ENCODE measurements at places on chromosomes 11 and 22.
A peak's percentile ranks its signal among the peaks of the same experiment; 100 is the strongest.

DNA sequence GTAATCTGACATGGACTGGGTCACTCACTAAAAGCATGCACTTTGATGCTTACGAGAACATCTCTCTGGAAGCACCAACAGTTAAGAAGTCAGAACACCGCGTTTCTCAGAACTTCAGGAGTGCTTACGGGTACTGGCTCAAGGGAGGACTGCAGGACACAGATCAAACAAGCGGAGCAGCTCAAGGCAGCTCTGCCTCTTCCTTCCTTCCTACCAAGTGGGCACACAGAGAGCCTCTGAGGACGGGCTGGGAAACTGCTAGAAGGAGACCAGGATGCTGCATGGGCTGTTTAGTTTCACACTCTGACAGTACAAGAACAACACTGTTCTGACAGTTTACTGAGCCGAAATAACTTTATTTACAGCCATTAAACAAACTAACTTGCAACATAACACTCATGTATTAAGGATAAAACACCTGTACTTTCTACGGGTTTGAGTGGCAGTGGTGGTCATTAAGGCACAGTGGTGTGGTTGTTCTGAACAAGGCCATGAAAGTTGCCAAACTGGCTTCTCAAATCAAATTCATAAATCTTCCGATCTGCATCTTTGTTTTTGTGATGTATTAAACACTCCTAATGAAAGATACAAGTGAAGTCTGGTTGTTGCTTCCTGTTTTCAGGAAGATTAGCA is 37.5 kb downstream of the ARFGAP3 start:
- H3K27ac ChIP-seq = no peak overlapping the region
- H3K4me1 ChIP-seq = peaks cover 5% of the 10 kb centered on the region
- H3K36me3 ChIP-seq = peaks cover 7% of the 10 kb centered on the region
- no peak overlapping the region for H3K4me3 ChIP-seq
- DNase-seq = no peak
- no peaks in the 10 kb centered on the region for H3K27me3 ChIP-seq

GRCh38 chr11:95307286-95307685 is 76.3 kb upstream of the SESN3 start:
- H3K27ac ChIP-seq = no peak overlapping the region
- H3K4me3 ChIP-seq = no peak overlapping the region
- no peak for DNase-seq
- H3K4me1 ChIP-seq = peaks cover 12% of the 10 kb centered on the region
- no peaks in the 10 kb centered on the region for H3K27me3 ChIP-seq
- peaks cover 2% of the 10 kb centered on the region for H3K36me3 ChIP-seq

GRCh38 chr11:118088531-118088930 is 1.8 kb upstream of the SMIM35 start:
- H3K36me3 ChIP-seq = peaks cover 2% of the 10 kb centered on the region
- H3K27me3 ChIP-seq = peaks cover 25% of the 10 kb centered on the region
- peaks cover 3% of the 10 kb centered on the region for H3K4me1 ChIP-seq
- DNase-seq = no peak

DNA sequence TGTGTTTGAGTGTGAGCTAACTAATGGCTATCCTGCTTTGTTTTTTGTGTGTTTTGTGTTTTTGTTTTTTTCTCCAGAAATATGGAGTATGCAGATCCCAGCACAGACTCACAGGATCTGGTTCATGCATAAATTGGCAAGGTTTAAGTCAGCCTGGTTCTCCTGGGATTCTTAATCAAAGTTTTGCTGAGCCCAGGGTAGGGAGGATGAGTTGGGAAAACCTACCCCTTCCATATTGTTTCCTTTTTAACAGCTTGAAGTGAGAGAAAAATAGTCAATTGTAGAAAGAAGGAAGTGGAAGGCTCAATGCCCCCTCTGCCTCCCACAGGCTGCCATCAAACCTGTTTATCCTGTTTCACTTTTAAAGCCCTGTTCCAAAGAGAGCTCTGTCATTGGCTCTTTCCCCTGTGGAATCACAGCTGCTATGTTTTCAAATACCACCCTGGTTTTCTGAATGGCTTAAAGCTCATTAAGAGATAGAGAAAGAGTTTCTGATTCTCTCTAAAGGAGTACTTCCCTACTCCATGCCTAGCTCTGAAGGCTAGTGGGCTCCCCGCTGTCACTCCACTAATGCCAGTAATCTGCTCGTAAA is 23.4 kb upstream of the CADM1 start:
- H3K27me3 ChIP-seq = no peaks in the 10 kb centered on the region
- no peaks in the 10 kb centered on the region for H3K4me1 ChIP-seq
- no peak overlapping the region for H3K4me3 ChIP-seq
- no peak for DNase-seq
- no peaks in the 10 kb centered on the region for H3K36me3 ChIP-seq

DNA sequence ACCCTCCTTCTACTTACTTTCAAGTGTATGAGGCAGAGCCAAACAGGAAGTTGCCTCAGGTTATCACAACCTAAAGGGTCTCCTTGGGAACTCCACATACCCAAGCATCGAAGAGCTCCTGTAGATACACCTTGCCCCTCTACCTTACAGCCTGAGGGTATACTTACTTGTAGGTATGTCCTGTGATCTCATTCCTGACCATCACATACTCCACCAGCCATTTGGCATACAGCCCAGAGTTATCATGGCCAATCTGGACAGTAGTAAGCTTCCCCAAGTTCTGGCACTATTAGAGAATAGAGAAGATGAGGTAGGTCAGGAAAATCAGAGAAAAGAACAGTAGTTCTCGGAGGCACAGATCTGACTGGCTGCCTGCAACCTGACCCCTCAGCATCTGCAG is 53.4 kb upstream of the SCUBE2 start:
- peaks cover 20% of the 10 kb centered on the region for H3K36me3 ChIP-seq
- peak overlapping the region; percentile 14 for H3K27ac ChIP-seq
- no peaks in the 10 kb centered on the region for H3K27me3 ChIP-seq
- no peak for DNase-seq
- H3K4me1 ChIP-seq = peaks cover 18% of the 10 kb centered on the region

GRCh38 chr11:96098511-96099241 is 174.8 kb upstream of the MTMR2 start:
- H3K27ac ChIP-seq = peak overlapping the region; percentile 69
- no peaks in the 10 kb centered on the region for H3K36me3 ChIP-seq
- no peak for DNase-seq
- H3K4me3 ChIP-seq = no peak overlapping the region

DNA sequence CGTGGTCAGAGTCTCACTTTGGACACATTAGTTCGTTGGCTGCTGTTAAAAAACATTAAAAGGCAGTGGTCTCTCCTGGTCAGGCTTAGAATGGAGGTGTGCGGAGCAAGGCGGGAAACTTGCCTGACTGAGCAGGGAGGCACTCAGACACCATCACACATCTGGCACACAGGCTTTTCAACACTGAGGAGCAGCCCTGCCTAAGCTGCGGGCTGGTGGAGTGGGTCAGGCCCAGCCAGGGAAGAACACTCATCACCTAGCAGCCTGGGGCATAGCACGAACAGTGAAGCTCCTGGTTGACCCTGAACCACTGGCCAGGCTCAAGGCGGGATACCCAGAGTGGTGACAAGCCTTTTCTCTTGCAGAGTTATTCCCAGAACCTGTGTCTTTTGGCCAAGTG is 4.2 kb downstream of the KAT5 start:
- no peaks in the 10 kb centered on the region for H3K27me3 ChIP-seq
- H3K36me3 ChIP-seq = peaks cover 11% of the 10 kb centered on the region
- DNase-seq = no peak
- no peak overlapping the region for H3K27ac ChIP-seq
- no peak overlapping the region for H3K4me3 ChIP-seq
- peaks cover 44% of the 10 kb centered on the region for H3K4me1 ChIP-seq

- H3K4me1 ChIP-seq = no peaks in the 10 kb centered on the region
- DNase-seq = no peak
Measured at GRCh38 chr11:9808943-9809342, 145.1 kb downstream of the SWAP70 start.

DNA sequence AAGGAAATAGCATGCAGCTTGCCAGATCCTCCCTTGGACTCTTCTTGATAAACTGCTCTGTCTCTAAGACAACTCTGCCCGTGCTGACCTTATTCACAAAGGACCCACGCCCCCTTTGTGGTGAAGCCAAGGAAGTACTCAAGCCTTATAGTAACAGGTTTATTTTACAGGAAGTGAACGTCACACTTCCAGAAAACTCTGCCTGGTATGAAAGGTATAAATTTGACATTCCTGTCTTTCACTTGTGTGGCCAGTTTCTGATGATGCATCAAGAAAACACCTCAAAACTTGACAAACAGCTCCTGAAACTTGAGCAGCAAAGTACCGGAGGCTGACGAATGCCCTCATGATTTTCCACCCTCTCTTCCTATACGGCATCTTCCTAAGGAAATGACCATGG is 12.5 kb upstream of the PELI3 start:
- peaks cover 20% of the 10 kb centered on the region for H3K4me1 ChIP-seq
- peaks cover 7% of the 10 kb centered on the region for H3K27me3 ChIP-seq
- no peak overlapping the region for H3K27ac ChIP-seq
- H3K36me3 ChIP-seq = no peaks in the 10 kb centered on the region
- H3K4me3 ChIP-seq = no peak overlapping the region
- no peak for DNase-seq

GRCh38 chr11:132631989-132632388 is 900.3 kb downstream of the OPCML start:
- no peak for DNase-seq
- no peaks in the 10 kb centered on the region for H3K36me3 ChIP-seq
- H3K4me1 ChIP-seq = no peaks in the 10 kb centered on the region
- peaks cover 7% of the 10 kb centered on the region for H3K27me3 ChIP-seq
- no peak overlapping the region for H3K27ac ChIP-seq

DNA sequence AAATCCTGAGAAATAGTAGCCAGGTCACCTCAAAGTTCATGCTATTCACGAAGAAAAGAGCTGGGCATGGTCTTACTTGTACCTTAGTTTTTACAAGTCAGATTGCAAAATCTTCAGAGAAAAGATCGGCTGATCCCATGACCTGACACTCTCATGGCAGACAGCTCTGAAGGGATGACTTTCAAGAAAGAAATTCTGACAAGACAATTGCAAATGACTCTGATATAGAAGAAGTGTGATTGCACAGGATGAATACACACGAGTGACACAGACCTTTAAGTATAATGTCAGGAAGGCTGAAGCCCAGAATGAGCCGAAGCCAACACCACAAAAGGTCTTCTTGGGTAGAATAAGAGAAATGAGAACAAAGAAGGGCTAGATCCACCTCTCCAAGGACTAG is 59.4 kb upstream of the DRD2 start:
- H3K4me3 ChIP-seq = no peak overlapping the region
- H3K27ac ChIP-seq = no peak overlapping the region
- DNase-seq = no peak
- H3K27me3 ChIP-seq = peaks cover 58% of the 10 kb centered on the region
- H3K36me3 ChIP-seq = no peaks in the 10 kb centered on the region

GRCh38 chr11:99419991-99420390 is 399.2 kb downstream of the CNTN5 start:
- H3K36me3 ChIP-seq = no peaks in the 10 kb centered on the region
- H3K27me3 ChIP-seq = no peaks in the 10 kb centered on the region
- no peak for DNase-seq
- no peak overlapping the region for H3K27ac ChIP-seq
- no peaks in the 10 kb centered on the region for H3K4me1 ChIP-seq

DNA sequence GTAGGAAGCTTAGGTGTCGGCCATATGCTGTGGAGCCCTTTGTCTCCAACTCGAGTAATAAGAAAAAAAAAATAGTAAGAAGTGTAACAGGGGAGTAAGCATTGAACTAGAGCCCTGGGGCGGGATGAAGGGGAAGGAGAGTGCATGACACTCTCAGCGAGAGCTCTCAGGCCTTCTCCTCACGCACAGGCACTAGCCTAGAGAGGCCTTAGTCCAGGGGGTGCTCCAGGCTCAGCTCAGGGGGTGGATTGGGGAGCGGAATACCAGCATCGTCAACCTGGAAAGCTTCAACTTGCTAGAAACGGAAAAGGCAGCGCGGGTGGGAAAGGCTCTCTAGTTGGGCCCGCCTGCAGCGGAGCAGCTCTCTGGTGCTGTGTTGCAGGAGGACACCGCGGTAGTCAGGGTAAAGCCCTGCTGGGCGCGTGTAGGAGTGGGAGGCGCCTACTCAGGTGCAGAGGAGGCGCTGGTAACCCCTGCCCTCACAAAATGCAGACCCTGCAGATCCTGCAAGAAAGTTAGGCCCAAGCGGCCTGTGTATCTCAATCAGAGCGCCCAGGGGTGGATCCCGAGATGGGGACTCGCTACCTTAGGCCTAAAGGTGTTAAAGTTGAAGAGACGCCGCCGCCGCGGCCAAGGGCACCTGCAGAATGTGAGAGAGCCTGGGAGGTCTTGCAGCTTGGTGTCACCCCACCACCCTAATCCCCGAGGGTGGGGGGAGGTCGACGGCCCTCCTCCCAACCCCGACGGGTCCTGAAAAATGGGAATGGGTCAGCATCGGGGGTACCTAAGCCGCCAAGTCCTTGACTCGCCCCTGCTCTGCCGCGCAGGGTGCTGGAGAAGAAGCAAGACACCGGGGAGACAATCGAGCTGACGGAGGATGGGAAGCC is 2.8 kb downstream of the SLC17A6 start:
- peaks cover 3% of the 10 kb centered on the region for H3K36me3 ChIP-seq
- peaks cover 9% of the 10 kb centered on the region for H3K4me1 ChIP-seq
- peaks cover 74% of the 10 kb centered on the region for H3K27me3 ChIP-seq
- H3K27ac ChIP-seq = no peak overlapping the region
- no peak overlapping the region for H3K4me3 ChIP-seq
- DNase-seq = no peak

DNA sequence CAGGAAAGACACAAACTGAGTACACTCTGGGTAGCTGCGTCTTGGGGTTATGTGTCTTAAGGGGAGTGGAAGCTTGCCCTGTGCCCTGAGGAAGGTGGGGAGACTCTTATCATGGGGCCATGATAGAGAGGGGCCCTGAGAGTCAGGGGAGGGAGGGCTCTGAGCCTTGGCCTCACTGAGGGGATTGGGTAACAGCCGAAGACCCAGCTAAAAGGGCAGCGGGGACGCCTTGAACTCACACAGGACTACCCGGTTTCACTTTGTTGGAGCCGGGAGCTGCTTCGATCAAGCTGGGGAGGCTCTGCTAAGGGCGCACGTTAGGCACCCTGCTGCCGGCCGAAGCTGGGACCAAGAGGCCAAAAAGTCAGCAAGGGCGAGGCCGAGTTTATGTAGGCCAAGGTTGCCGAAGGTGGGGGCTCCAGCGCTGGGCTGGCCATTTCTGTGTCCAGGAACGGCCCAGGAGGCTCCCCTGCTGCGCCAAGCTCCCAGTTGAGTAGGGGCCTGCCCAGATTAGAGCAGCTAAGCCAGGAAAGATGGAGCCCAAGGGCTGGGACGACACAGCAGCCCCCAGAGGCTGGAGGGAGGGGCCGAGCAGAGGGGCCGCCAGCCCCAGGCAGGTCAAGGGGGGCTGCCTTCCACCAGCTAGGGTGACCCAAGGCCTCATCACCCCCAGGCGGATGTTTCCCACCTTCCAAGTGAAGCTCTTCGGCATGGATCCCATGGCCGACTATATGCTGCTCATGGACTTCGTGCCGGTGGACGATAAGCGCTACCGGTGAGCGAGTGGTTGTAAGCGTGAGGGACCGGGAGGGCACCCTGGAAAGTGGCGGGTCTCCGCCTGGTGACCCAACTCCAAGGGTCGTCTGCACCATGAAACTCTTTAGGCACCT is 2.2 kb downstream of the TBX1 start:
- no peak overlapping the region for H3K4me3 ChIP-seq
- H3K27ac ChIP-seq = no peak overlapping the region
- peaks cover 59% of the 10 kb centered on the region for H3K27me3 ChIP-seq
- H3K4me1 ChIP-seq = peaks cover 19% of the 10 kb centered on the region

- no peak for DNase-seq
- no peaks in the 10 kb centered on the region for H3K4me1 ChIP-seq
- H3K27ac ChIP-seq = no peak overlapping the region
- H3K4me3 ChIP-seq = no peak overlapping the region
- peaks cover 28% of the 10 kb centered on the region for H3K27me3 ChIP-seq
Measured at GRCh38 chr22:27636716-27637508, 164.6 kb downstream of the MN1 start.

GRCh38 chr11:7604331-7604955 is 68.9 kb downstream of the CYB5R2 start:
- no peak for DNase-seq
- peaks cover 4% of the 10 kb centered on the region for H3K36me3 ChIP-seq
- H3K27ac ChIP-seq = no peak overlapping the region
